ENCODE measurements at places on chromosomes 3 and 15.

DNA sequence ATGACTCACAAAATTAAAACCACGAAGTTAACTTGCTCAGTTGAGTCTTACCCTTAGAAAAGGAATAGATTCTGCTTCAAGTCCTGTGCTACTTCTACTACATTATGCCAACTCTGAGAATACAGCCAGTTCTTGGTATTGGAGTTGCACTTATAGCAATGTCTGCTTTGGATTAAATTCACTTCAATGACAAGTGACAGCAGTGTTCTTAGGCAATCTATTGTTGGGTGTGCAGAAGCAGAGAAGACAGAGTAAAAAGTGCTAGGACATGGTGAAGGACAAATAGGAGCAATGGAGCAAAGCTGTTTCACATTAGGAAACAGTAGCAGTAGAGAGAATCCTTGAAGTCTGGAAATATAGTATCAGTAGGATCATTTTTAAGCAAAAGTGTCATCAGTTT is 713.1 kb downstream of the SI start:
- no peak for DNase-seq

DNA sequence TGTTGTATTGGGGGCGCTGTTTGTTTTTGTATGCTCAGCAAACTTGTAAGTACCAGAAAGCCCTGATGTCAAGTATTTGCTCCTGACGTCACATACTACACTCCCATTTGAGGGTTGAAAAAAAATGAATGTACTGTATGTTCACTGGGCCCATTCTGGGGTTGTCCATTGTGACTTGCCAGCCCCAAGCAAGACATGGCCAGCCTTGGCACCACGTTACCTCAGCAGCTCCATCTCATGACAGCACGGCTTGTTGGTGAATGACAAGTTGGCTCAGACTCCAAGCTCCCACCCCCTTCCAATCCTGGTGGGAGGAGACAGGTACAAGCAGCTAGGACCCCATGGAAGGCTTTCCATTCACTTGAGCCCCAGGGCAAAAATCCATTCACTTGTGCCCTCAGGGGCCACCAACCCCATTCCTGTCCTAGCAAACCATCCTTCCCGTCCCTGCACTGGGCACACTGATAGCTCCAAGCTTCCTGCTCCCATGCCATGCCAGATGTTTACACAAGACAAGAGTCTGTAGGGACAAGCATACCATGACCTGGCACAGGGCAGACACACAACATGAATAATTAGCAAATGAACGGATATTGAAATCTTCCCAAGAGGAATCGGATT is 1.6 kb downstream of the PHGR1 start:
- no peak for DNase-seq

GRCh38 chr15:44584162-44584749 is 47.3 kb downstream of the EIF3J start:
- DNase-seq, result peak; percentile 29

DNA sequence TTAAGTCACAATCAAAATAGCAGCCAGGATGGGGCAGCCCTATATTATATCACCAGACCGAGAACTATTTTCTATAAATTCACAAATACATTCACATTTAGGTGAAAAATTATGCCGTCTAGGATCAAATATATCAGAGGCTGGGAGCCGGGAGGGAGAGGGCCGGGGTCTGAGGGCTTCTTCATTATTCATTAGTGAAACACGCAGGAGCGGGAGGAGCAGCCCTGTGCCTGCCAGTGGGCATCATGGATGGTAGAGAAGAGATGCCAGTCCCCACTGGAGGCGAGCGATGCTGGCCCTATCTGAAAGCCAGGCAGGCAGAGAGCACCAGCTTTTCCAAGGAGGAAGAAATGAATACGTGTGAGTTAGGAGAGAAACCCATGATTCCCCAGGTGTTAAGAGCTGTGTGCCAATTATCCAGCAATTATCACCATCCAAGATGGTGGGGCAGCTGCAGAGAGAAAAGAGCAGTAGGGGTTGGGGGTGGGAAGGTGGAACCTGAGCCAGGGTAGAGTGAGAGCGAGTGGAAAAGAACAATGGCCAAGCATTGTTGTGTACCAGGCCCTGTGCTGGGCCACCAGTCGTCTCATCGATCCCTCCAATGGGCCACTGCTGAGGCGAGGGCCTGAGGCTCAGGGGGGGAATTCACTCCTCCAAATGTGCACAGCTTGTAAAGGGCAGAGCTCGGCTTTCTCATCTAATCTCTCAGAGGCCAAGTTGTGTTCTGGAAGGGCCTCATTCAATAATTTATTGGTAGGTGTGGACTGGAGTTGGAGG is 261.3 kb upstream of the TLE3 start:
- DNase-seq, result no peak

GRCh38 chr3:64399205-64399800 is 174.0 kb upstream of the PRICKLE2 start:
- DNase-seq, result no peak

DNA sequence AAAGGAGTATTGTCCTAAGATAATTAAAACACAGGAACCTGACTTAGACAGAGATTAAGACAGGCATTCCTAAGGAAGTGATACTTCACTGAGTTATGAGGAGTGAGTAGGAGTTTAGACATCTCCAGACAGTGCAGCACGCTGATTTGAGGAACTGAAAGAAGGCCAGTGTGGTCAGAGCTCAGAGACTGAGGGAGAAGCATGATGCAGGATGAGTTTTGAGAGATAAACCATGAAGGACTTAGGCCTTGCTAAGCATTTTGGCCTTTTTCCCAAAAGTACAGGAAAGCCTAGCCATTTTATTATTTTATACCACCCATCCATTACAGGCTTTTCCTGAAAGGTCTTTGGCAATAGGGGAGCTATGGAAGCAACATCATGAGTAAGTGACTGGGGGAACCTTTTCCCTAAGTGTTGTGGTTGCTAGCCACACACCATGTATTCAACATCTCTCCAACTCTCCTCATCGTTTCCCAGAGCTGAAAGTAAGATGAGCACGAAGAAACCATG is 375.6 kb upstream of the TPRG1 start:
- DNase-seq, result no peak

- no peak for DNase-seq
Observed at GRCh38 chr15:54884312-54884711, 312.4 kb downstream of the RSL24D1 start.

DNA sequence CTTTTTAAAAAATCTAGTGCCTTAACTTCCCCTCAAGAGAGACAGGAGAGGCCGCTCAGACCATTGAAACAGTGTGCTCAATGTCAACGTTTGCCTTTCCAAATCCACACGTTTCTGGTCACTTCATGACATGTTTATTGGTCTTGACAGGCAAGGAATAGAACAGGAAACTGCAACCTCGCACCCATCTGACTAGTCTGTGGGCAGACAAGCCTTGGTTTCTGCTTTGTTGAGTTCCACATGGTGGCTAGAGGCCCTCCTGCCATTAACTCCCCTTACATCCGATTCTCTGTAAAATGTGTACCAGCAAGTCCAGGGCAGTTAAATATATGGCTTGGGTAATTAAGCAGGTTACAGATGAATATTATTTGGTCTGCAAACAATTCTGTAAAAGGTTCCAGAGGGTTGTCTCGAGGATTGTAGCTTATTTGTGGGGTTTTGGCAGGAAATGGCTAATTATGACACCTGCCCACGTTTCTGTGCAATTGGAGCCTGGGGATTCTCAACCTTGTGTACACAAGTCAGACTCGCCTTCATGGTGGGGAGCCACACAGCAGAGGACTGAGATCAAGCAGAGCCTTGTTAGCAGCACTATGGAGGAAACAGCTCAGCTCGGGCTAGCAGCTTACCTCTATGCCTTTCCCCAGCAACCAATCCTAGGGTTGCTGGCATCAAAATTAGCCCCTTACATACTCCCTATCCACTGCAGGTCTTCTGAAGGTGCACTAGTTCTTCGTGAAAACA is 317.5 kb upstream of the IGF1R start:
- DNase-seq, result no peak

GRCh38 chr3:170999737-171000242 is 26.7 kb downstream of the SLC2A2 start:
- DNase-seq, result no peak

DNA sequence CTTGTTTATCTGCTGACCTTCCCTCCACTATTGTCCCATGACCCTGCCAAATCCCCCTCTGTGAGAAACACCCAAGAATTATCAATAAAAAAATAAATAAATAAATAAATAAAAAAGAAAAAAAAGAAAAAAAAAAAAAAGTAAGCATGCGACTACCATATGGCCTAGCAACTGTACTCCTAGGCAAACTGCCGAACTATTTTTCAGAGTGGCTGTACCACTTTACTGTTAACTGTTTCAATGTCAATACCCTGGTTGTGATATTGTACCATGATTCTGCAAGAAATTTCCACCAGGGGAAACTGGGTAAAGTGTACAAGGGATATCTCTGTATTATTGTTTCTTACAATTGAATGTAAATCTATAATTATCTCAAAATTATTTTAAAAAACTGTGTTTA is 41.3 kb upstream of the MAP4 start:
- no peak for DNase-seq

DNA sequence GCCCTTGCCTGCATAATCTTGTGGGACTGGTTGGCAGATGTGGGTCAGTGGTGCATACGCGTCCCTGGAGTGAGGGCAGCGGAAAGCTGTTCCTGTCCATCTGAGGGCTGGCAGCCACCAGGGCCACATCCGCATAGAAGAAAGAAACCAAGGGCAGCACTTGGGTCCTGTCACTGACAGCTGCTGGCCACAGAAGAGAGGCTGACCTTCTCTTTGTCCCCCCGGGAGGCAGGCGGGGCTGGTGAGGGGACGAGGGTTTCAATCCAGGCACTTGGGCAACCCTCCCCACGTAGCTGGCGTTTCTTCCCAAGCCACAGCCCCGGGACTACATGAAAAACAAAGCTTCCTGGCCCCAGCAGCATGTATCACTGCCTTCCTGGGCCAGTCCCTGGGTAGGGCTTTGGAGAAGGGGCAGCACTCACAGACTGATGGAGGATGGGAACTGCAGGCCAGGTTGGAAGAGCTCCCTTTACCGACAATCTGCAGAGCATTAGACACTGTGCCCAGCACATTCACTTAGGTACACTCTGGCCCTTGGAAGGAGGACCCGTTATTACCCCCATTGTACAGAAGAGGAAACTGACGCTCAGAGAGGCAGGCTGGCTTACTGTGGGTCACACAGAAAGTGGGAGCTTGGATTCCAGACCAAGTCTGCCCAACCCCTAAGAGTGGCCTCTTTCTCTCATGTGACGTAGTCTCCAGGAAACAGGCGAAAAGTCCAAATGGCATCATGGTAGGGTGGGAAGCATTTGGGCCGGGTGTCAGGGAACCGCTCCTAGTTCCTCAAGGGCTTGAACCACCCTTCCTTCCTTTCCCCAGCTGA is 78.8 kb upstream of the SLC6A6 start:
- no peak for DNase-seq

DNA sequence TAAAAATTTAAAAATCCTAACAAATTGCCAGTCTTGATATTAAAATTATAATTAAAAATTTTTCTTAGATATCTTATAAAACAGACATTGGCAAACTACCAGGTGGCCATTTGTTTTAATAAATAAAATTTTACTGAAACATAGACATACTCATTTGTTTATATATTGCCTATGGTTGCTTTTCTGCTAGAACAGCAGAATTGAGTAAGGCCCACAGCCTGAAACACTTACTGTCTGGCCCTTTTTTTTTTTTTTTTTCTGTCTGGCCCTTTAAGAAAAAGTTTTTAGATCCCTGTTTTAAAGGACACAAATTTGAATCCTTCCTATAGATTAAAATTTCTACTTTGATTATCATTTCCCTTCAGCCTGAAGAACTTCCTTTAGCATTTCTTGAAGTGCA is 60.5 kb upstream of the CTDSPL2 start:
- DNase-seq, result no peak

GRCh38 chr3:18771931-18772330 is 346.8 kb upstream of the SATB1 start:
- DNase-seq, result no peak

GRCh38 chr3:139117883-139118760 is 73.4 kb upstream of the PRR23C start:
- no peak for DNase-seq

DNA sequence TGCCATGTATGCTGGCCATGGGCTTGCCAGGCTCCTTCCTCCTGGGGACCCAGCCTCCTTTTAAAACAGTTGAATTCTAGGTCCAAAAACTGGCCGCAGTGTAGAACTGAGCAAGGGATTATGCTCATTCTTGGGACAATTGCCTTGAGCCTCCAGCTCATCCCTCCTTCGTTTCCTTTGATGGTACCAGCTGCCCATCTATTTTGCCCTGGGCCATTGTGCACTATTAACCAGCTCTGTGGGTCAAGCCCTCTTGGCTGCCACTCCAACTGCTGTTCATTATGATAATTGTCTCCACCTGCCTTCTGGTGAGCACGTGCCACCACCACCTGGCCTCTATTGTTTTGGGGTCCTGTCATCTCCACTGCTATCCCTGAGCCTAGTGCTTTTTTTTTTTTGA is 75.8 kb upstream of the SYN2 start:
- no peak for DNase-seq

DNA sequence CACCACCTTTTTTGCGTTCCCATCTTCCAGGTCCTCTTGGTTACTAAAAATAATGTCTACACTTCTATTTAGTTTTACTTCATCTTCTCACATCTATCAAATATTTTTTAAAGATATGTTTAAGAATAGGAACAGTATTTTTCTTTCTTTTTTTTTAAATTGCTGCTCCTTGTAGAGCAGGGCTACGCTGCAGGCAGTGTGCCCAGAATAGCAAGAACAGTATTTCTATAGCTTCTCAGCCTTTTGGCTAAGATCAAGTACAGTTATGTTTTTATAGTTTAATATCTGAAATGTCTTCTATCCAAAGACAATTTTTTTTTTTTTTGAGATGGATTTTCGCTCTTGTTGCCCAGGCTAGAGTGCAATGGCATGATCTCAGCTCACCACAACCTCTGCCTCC is 73.0 kb downstream of the MYO9A start:
- DNase-seq, result no peak

GRCh38 chr3:64105816-64106215 is 82.5 kb upstream of the PSMD6 start:
- no peak for DNase-seq

DNA sequence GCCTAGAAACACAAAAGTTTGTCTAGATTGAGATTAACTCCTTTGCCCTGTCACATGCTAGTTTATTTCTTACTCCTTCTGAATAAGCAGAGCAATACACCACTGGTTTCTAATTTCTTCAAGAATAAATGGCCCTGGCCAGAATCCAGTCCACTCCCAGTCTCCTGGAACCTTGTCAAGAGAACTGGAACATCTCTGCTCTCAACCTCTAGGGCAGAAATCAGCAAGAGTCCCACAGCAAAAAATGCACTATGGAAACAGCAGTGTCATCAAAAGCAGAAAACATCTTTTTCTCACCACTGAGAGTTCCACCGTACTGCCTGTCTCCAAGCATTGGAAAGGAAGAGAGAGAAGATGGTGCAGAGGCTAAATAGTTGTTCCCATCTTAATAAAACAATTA is 35.9 kb upstream of the PPP2R3A start:
- no peak for DNase-seq

- no peak for DNase-seq
Observed at GRCh38 chr3:70556056-70556455, 243.6 kb upstream of the MDFIC2 start.

GRCh38 chr15:66772604-66773128 is 70.6 kb downstream of the SMAD6 start:
- DNase-seq, result no peak

- DNase-seq, result no peak
Observed at GRCh38 chr15:68699881-68700454, 120.7 kb downstream of the ANP32A start.
